Aortic smooth muscle cell (primary cell): ENCODE measurements at places on chromosomes 7 and 10. TPM values are rescaled to one million over a fixed set of nuclear protein-coding genes. Genes with fewer than 3 reads are reported as not detected.

Gene ST7
- 15.9 and 18.2 TPM in 2 replicates for total RNA-seq

Gene IRF5
- total RNA-seq = under 0.01 TPM in 1 of 2 replicates, not detected in the other

Gene ITGB1
- total RNA-seq = 3,234 and 3,261 TPM in 2 replicates

Gene VPS37D
- 2.9 and 3.6 TPM in 2 replicates for total RNA-seq

Gene ACHE
- total RNA-seq = not detected in 2 replicates

Gene MMP21
- not detected in 2 replicates for total RNA-seq

Gene LOXL4
- total RNA-seq = 74.9 and 82.6 TPM in 2 replicates

Gene PDE6C
- not detected in 2 replicates for total RNA-seq

Gene ATP6V0A4
- not detected in 2 replicates for total RNA-seq

Gene ZNF488
- total RNA-seq = under 0.01 TPM in 1 of 2 replicates, not detected in the other

Gene ZNF736
- total RNA-seq = 9.5 and 10.9 TPM in 2 replicates

Gene ALOX5
- total RNA-seq = not detected in 2 replicates

Gene GBX1
- total RNA-seq = not detected in 2 replicates

Gene EBF3
- total RNA-seq = 0.81 and 1.7 TPM in 2 replicates
